ENCODE measurements at places on chromosomes 7 and 10. TPM values are rescaled to one million over a fixed set of nuclear protein-coding genes. Genes with fewer than 3 reads are reported as not detected.

DNA sequence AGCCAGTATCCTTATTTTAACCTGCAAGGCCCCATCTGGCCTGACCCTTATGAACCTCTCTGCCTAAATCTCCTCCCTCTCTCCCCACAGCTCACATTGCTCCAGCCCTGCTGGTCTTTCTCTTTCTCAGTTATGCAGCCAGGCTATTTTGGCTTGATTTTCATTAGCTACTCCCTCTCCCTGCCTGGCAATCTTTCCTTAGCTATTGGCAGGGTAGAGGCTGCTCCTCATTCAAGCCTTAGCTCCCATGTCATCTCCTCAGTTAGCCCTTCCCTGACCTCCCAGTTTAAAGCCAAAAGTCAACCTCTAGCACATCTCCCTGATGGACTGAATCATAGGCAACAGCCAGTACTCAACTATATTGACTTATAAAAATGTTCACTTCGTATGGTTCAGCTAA, 214.4 kb upstream of the CELF2 start:
- no peaks in the 10 kb centered on the region for H3K36me3 ChIP-seq
- H3K4me3 ChIP-seq = no peak overlapping the region
- H3K4me1 ChIP-seq = peaks cover 14% of the 10 kb centered on the region
- peak overlapping the region; percentile 31 for H3K27ac ChIP-seq

- H3K4me3 ChIP-seq = peak overlapping the region; percentile 36
- no peaks in the 10 kb centered on the region for H3K36me3 ChIP-seq
These were observed 20.0 kb downstream of the KCP start for GRCh38 chr7:128890306-128891109.

GRCh38 chr10:5515948-5516761, 8.6 kb upstream of the CALML3 start:
- H3K4me3 ChIP-seq = no peak overlapping the region
- peak; percentile 51 for DNase-seq
- H3K27ac ChIP-seq = no peak overlapping the region
- no peaks in the 10 kb centered on the region for H3K36me3 ChIP-seq
- H3K27me3 ChIP-seq = no peaks in the 10 kb centered on the region

DNA sequence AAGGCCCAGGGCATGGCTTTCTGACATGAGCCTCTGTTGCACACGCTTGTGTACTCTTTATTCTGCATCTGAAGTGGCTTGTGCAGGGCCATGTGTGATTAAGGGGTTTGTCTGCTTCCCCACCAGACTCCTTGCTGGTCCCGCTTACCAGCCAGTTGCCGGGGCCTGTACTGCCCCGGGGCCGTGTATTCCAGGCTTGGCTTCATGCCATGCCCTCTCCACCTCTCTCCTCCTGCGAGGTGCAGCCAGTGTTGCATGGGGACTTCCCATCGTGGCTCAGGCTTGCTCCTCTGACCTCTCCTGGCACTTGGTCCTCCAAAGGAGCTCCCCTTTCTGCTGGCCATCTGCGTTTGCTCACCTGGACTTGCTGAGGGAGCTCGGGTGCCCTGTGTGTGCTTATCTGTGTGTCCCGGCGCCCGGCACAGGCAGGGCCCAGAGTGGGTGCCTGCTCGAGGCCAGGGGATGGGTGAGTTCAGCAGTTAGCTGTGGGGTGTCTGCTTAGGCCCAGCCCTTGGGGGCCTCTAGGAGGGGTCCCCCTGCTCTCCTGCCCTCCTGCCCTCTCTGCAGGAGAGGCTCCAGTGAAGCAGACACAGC, 11.0 kb upstream of the C10orf143 start:
- no peak overlapping the region for H3K27ac ChIP-seq
- DNase-seq = peak; percentile 53
- H3K36me3 ChIP-seq = no peaks in the 10 kb centered on the region
- H3K27me3 ChIP-seq = no peaks in the 10 kb centered on the region
- no peaks in the 10 kb centered on the region for H3K4me1 ChIP-seq

GRCh38 chr7:26398756-26399509, 107.3 kb downstream of the SNX10 start:
- peaks cover 8% of the 10 kb centered on the region for H3K4me1 ChIP-seq
- peak overlapping the region; percentile 68 for H3K4me3 ChIP-seq
- peak; percentile 83 for DNase-seq
- no peaks in the 10 kb centered on the region for H3K27me3 ChIP-seq
- H3K27ac ChIP-seq = peak overlapping the region; percentile 95
- H3K36me3 ChIP-seq = no peaks in the 10 kb centered on the region

- no peaks in the 10 kb centered on the region for H3K36me3 ChIP-seq
- H3K4me1 ChIP-seq = no peaks in the 10 kb centered on the region
- H3K27me3 ChIP-seq = no peaks in the 10 kb centered on the region
- no peak overlapping the region for H3K27ac ChIP-seq
These were observed 41.6 kb downstream of the MRPS33 start for GRCh38 chr7:140972876-140973829.

DNA sequence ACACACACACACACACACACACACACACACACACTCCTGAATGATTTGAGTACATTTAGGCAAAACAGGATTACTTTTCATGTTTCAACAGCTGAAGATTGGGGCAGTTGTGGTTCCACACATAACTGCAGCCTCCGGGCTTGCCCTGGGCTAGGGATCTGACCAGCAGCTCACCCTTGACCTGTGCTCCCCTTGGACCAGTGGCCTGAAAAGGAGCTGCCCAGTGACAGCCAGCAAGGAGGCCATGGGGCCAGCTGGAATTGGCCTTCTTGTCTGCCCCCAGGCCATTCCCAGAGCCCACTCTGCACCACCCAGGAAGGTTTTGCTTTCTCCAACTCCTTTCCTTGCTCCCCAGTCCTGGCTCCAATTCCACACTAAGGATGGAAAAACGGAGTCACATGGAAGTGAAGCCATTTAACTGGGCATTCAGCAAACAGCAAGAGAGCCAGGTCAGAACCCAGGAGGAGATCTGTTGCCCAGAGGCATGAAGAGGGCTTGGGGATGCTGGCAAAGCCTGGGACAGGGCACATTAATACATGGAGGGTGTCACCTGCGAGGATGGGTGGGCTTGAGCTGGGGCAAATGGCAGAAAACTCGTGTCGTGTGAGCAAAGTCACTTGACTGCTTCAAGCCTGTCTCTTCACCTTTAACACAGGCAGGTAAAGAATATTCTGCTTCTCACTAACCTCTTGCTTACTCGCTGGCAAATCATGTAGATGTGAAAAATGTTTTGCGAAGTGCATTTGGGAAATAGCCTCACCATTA, 61.5 kb upstream of the GDF10 start:
- H3K27me3 ChIP-seq = no peaks in the 10 kb centered on the region
- no peak overlapping the region for H3K4me3 ChIP-seq
- no peak for DNase-seq
- no peak overlapping the region for H3K27ac ChIP-seq
- no peaks in the 10 kb centered on the region for H3K4me1 ChIP-seq
- no peaks in the 10 kb centered on the region for H3K36me3 ChIP-seq

- DNase-seq = no peak
- H3K4me3 ChIP-seq = no peak overlapping the region
- no peaks in the 10 kb centered on the region for H3K36me3 ChIP-seq
These were observed 53.0 kb upstream of the MAGI2 start for GRCh38 chr7:79506481-79506880.

DNA sequence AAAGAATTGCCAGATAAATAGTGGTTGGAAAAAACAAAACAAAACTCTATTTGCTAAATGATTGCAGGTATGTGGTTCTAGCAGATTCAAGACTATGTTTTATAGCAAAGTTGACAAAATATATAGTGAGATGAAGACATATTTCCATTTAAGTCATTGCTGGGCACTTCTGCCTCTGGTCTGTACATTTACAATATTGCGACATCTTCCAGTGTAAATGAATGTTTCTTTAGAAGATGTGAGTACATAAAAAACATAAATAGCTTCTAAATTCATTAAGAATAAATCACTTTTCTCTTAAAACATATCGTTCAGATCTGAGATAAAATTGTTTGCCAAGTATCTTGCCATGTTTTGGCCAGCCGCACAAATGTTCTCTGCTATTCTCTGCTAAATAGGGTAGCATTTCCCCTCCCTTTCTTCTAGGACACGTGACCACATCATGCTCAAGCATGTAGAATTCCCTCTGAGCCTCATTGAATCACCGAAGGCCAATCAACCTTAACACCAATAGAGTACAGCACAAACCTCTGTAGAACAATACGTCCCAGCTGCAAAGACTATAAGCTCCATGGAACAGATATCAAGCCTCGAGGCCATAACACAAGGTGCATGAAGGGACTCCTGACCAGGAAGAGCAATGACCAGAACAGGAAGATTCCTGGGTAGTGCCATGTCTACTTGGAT, 1173.3 kb downstream of the GATA3 start:
- no peak overlapping the region for H3K4me3 ChIP-seq
- H3K36me3 ChIP-seq = no peaks in the 10 kb centered on the region
- no peak overlapping the region for H3K27ac ChIP-seq
- peaks cover 7% of the 10 kb centered on the region for H3K27me3 ChIP-seq
- H3K4me1 ChIP-seq = no peaks in the 10 kb centered on the region

- H3K4me3 ChIP-seq = no peak overlapping the region
- H3K27me3 ChIP-seq = no peaks in the 10 kb centered on the region
- H3K36me3 ChIP-seq = no peaks in the 10 kb centered on the region
- peaks cover 59% of the 10 kb centered on the region for H3K4me1 ChIP-seq
- DNase-seq = no peak
These were observed 38.4 kb downstream of the ARID5B start for GRCh38 chr10:61939902-61940301.

The TRPV5 gene
- not detected for total RNA-seq

The NANOS1 gene
- total RNA-seq = 2.9 TPM

- H3K4me3 ChIP-seq = no peak overlapping the region
- no peaks in the 10 kb centered on the region for H3K27me3 ChIP-seq
- no peak overlapping the region for H3K27ac ChIP-seq
- no peak for DNase-seq
- peaks cover 8% of the 10 kb centered on the region for H3K4me1 ChIP-seq
These were observed 43.4 kb downstream of the GLRX3 start for GRCh38 chr10:130179640-130180039.

- no peaks in the 10 kb centered on the region for H3K4me1 ChIP-seq
- H3K27ac ChIP-seq = no peak overlapping the region
- H3K36me3 ChIP-seq = no peaks in the 10 kb centered on the region
- H3K27me3 ChIP-seq = peaks cover 3% of the 10 kb centered on the region
These were observed 39.6 kb upstream of the SP8 start for GRCh38 chr7:20826243-20826642.

The POM121 gene
- 39.4 TPM for total RNA-seq

- H3K4me3 ChIP-seq = no peak overlapping the region
- no peak overlapping the region for H3K27ac ChIP-seq
- no peak for DNase-seq
- H3K4me1 ChIP-seq = no peaks in the 10 kb centered on the region
- H3K36me3 ChIP-seq = peaks cover 17% of the 10 kb centered on the region
These were observed 51.2 kb upstream of the ANAPC16 start for GRCh38 chr10:72164617-72165016.

- H3K27ac ChIP-seq = no peak overlapping the region
- DNase-seq = no peak
- no peaks in the 10 kb centered on the region for H3K27me3 ChIP-seq
- H3K4me1 ChIP-seq = no peaks in the 10 kb centered on the region
- H3K36me3 ChIP-seq = no peaks in the 10 kb centered on the region
These were observed 269.5 kb upstream of the SLC26A5 start for GRCh38 chr7:103715376-103716120.

The ITIH2 gene
- total RNA-seq = 1.3 TPM

DNA sequence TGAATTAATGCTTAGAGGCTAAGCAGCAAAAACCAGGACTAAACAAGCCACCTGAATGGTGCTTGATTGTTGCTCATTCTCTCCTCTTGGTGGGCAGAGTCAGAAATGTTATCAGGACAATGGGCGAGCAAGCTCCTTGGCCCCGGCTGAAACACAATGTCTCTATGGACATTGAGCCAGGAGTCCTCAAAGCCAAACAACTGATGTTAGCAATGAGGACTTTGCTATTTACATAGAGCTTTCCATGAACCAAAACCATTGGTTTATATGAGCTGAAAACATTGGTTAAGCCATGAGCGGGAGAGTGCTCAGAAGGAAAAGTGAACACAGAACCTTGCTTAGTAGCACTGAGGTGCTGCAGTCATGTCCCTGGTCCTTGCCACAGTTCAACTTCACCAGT, 21.5 kb upstream of the NPVF start:
- H3K27ac ChIP-seq = no peak overlapping the region
- no peak overlapping the region for H3K4me3 ChIP-seq
- no peak for DNase-seq
- H3K36me3 ChIP-seq = no peaks in the 10 kb centered on the region

The TAS2R41 gene
- not detected for total RNA-seq

DNA sequence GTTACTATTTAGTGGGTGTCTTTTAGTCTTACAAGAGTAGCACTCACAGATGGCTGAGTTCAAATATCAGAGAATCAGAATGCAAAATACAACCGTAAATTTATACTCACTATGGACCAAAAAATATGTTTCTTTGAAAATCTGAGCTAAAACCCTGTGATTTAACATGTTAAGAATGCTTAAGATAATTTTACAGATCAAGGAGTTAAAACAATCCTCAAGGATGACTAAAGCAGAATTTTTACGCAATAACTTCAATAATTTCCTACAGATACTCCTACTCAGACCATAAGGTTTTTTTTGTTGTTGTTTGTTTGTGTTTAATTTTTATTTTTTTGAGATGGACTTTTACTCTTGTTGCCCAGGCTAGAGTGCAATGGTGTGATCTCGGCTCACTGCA, 47.9 kb upstream of the CCDC6 start:
- no peak overlapping the region for H3K27ac ChIP-seq
- H3K4me1 ChIP-seq = no peaks in the 10 kb centered on the region
- H3K4me3 ChIP-seq = no peak overlapping the region

GRCh38 chr7:1318661-1319060, 86.0 kb downstream of the UNCX start:
- H3K4me1 ChIP-seq = no peaks in the 10 kb centered on the region
- peak; percentile 61 for DNase-seq
- peaks cover 39% of the 10 kb centered on the region for H3K27me3 ChIP-seq
- H3K27ac ChIP-seq = no peak overlapping the region
- no peak overlapping the region for H3K4me3 ChIP-seq
- H3K36me3 ChIP-seq = no peaks in the 10 kb centered on the region

- no peaks in the 10 kb centered on the region for H3K36me3 ChIP-seq
- H3K4me1 ChIP-seq = peaks cover 14% of the 10 kb centered on the region
- DNase-seq = no peak
- H3K27ac ChIP-seq = no peak overlapping the region
- H3K4me3 ChIP-seq = no peak overlapping the region
- H3K27me3 ChIP-seq = no peaks in the 10 kb centered on the region
These were observed 88.6 kb downstream of the USP6NL start for GRCh38 chr10:11522821-11523245.

The PILRA gene
- 36.9 TPM for total RNA-seq

The CALD1 gene
- 213 TPM for total RNA-seq

DNA sequence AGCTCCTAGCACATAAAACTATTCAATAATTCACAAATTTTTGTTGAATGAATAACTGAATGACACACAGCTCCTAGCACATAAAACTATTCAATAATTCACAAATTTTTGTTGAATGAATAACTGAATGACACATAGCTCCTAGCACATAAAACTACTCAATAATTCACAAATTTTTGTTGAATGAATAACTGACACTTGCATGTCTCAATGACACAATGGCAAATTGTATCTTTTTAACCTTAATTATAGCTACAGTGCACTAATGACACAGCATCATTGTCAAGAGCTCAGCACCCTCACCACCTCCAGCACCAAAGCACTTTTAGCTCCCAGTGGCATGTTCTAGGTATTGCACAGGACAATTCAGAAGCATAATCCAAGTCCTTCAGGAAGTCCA, 131.6 kb downstream of the PDE1C start:
- H3K27me3 ChIP-seq = no peaks in the 10 kb centered on the region
- H3K27ac ChIP-seq = no peak overlapping the region
- H3K4me1 ChIP-seq = no peaks in the 10 kb centered on the region
- no peak overlapping the region for H3K4me3 ChIP-seq
- DNase-seq = no peak
- H3K36me3 ChIP-seq = no peaks in the 10 kb centered on the region

The DUS4L gene
- total RNA-seq = 5.2 TPM

GRCh38 chr7:151118108-151119054, 32.1 kb downstream of the AGAP3 start:
- no peak overlapping the region for H3K27ac ChIP-seq
- H3K27me3 ChIP-seq = no peaks in the 10 kb centered on the region
- peaks cover 57% of the 10 kb centered on the region for H3K36me3 ChIP-seq
- DNase-seq = no peak
- peaks cover 10% of the 10 kb centered on the region for H3K4me1 ChIP-seq
- no peak overlapping the region for H3K4me3 ChIP-seq

All from upper lobe of right lung (tissue), 1 donor.